ENCODE measurements at places on chromosomes 12 and 14.

GRCh38 chr12:56223571-56224101, 506 bp upstream of the NABP2 start:
- no peak for DNase-seq

DNA sequence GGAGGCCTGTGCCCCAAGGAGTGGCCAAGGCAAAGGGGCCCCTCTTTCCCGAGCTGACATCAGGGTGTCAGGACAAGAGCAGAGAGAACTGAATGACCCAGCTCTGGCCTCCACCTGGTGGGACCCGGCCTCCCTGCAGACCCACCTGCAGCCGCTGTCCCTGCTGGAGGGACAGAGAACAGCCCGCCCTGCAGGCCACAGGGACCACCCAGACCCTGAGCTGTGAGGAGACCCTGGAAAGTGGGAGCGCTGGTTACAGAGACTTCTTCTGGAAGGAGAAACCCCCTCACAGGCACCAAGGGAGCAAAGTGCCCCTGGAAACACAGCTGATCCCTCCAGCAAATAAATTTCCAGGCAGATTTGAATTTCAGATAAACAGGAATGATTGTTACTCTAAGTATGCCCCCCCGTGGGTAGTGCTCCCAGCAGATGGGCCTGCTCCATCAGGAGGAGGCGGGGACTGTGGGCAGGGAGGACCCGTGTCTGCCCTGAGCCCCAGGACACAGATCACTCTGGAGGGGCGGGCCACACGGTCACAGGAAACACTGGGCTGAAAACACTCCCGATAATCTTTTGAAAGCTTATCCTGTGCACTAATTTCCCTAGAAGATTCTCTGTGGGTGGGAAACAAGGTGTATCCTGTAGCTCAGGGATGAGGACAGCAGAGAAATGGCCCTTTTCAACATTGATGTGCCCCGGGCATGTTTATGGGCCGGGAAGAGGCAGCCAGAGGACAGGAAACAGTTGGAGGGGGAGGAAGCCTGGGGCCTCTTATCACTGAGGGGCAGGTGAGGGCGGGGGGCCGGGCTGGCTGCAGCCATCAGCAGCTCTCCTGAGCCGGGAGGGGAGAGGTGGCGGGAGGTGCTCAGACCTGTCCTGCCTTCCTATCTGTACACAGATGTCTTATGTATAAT, 276.0 kb downstream of the ADGRD1 start:
- DNase-seq: no peak

DNA sequence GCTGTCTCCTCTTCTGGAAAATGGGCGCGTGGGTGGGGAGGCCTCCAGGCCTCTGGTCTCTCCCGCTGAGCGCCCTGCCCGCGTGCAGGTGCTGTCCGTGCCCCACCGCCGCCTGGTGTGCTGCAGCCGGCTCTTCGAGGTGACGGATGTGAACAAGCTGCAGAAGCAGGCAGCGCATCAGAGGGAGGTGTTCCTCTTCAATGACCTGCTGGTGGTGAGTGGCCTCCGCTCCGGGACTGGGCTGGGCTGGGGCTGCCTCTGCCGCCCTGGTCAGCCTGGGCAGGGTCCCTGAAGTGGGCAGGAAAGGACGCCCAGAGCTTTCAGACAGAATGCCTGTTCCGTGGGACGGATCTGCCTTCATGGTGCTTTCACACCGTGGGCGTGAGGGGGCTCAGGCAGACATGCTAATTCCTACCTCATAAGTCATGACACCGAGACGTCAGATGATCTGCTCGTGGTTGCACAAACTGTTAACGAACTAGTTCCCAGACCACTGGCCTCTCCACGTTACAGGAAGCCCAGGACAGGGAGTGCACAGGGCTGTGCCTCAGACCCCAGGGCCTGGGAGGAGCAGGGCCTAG, 50.5 kb downstream of the SLC6A12 start:
- DNase-seq: no peak

DNA sequence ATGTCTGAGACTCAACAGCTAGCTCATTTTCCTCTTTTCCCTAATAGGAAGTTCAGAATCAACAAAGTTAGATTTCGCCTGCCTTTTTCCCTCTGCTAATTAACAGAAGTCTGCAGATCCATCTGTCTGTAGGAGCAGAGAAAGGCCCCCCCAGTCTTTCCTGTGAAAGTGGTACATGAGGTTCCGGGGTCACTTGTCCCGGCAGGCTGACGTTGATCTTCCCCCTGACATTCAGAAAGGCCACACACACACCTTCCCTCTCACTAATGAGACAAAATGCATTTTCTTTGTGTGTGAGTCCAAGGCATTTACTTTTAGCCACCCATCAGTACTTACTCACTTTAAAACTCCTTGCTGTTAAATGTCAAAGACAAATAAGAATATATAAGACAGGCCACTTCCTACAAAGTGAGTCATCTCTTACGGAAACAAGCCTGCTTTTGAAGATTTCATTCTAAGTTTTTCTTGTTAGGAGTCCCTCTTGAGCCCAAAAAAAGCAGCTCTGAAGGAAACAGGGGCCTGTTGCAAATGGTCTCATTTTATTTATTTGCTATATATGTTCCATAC, 138.7 kb downstream of the TTC7B start:
- DNase-seq: peak; percentile 20

DNA sequence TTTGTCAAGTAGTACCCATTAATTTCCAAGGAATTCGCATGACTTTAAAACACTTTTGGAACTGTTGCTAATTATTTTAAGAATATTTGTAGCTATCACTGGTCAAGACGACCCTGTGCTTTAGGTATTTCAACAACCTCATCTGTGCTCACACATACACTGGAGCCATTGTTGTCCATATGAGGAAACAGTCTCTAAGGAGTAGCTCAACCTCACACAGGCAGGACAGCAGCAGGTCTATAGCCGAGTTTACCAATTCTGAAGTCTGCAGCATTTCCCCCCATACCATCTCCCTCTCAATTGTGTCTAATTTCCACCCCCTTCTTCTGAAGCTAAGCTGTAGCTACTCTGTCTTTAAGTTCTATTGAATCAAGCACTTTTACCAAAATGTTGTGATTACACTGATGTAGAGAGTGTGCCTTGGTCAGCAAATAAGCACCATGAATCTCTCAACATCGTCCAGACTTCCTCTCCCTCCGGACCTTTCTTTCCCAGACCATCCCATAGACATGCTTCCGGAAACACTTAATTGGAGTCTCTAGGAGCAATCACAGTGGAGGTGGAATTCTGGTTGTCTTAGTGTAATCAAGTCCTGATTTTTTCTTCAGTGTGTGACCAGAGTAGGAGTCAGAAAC, 48.5 kb upstream of the NUAK1 start:
- no peak for DNase-seq

DNA sequence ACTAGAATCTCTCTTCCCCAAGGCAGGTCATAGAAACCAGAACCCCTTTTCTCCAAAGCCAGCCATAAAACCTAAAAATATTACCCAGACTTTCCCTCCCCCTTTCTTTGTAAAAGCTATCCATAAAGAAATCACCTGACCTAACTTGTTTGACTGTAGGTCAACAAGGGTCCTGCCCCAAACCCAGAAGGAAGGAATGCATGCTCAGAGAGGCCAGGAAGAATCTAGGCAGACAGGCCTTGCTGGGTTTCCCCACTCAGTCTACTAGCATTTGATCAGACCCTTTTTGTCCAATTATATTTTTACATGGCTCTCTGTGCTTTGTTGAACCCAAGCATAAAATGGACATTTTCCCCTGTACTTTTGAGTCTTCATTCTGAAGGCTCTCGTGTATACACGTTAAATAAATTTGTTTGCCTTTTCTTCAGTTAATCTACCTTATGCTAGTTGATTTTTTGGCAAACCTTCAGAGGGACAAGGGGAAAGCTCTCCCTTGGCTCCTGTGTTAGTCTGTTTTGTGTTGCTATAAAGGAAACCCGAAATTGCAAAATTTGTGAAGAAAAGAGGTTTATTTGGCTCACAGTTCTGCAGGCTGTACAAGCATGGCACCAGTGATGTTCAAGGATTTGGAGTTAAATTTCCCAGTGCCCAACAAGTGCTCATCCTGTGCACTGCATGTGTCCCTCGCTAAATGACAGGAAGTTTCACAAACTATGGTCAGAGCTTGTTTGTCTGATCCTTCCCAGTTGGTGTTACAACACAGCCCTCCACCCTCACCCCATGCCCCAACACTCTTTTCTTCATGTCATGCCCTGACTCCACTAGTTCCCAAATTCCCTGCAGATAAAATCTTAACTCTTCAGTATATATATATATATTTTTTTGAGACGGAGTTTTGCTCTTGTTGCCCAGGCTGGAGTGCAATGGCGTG, 14.2 kb upstream of the RASSF3 start:
- no peak for DNase-seq
